ENCODE measurements at places on chromosomes 6 and 20. TPM values are rescaled to one million over a fixed set of nuclear protein-coding genes. Genes with fewer than 3 reads are reported as not detected.

GRCh38 chr20:19588241-19588640 lies 169.8 kb upstream of the RIN2 start:
- DNase-seq, result no peak

DNA sequence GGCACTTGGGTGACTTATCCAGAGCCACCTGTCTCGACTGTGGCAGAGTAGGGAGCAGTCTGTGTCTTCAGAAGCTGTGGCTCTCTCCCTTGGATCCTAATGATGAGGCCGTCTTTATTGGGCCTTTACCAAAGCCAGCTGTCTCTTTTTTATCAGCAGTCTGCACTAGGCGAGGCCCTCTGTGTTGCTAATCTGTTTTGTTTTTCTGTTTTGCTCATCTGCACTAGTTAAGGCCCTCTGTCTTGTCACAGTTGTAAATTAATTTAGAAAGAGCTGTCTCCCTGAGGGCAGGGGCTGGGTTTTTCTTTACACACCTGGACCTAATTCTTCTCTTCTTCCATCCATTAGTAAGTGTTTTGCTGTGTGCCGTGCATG lies 45.0 kb downstream of the CDS2 start:
- DNase-seq, result no peak

GRCh38 chr6:74091136-74091793 lies 395.3 kb downstream of the CD109 start:
- no peak for DNase-seq

GRCh38 chr6:126170978-126171382 lies 168.9 kb upstream of the CENPW start:
- DNase-seq, result no peak

- no peak for DNase-seq
These were observed 32.4 kb upstream of the HINT3 start for GRCh38 chr6:125924169-125924568.

Gene WRNIP1
- total RNA-seq, result 21.7 TPM

Gene DDX43
- total RNA-seq, result 1.3 TPM

GRCh38 chr20:9331707-9332435 lies 182.5 kb upstream of the LAMP5 start:
- DNase-seq, result no peak

DNA sequence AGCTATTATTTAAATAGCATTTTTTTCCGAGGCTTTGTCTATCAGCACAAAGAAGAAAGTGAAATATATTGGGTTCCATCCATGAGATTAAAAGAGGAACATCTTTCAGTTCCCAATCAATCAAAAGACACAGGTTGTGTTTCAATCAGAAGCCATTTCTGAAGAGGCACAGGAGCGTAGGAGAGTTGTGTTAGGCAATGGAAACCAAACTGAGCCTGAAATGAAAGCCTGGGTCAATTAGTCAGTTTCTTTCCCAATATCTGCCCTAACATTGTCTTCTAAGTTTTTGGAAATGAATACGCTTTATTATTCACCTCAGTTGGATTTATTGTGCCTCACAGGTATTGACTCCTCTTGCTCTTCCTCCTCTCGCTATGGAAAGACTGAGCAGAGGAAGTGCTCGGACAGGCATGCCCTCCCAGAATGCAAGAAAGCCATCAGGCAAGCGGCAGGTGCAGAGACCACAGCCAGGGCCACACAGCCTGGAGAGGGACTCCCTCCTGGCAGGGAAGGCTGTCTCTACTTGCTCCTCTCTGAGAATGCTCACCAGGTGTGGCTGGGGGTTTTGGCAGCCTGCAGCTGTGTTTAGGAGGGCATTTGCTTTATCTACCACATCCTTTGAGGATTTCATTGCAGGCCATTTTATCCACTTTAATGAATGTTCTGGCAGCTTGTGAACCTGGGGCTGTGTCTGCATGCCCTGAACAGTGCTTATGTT lies 100.8 kb upstream of the NEDD9 start:
- DNase-seq, result no peak

DNA sequence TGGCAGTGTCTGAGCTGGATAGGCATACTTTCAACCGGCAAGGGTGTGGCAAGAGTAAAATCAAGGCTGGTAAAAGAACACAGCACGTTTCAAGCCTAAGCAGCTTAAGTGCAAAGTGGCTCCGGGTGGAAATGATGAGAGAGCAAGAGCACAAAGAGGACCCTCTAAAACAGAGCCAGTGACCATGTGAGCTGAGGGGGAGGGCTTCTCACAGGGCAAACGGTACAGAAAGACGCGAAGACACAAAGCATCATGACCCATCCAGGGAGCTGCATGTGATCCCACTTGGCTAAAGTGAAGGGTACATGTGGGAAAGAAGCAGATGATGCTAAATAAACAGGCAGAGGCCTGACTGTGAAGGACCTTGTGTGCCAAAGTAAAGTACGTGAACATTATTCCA lies 25.7 kb downstream of the FKBP5 start:
- DNase-seq, result no peak

DNA sequence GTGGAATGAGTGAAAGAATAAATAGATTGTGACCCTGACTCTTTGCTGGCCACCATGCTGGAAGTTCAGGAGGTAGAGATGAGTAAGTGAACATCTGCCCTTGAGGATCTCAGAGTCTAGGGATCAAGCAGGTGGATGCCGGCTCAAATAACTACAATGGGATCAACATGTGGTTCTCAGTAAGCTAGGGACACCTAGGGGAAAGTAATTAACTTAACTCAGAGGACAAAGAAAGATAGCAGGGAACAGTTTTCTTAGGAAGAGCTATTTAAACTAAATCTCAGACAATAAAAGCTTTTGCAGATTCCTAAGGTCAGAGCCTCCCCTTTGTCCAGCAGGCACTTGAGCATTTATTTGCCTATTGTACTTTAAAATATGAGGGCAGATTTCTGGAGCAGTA lies 29.1 kb downstream of the SLC13A3 start:
- DNase-seq, result no peak

Gene COL9A1
- not detected for total RNA-seq

Gene SLA2
- 0.46 TPM for total RNA-seq

DNA sequence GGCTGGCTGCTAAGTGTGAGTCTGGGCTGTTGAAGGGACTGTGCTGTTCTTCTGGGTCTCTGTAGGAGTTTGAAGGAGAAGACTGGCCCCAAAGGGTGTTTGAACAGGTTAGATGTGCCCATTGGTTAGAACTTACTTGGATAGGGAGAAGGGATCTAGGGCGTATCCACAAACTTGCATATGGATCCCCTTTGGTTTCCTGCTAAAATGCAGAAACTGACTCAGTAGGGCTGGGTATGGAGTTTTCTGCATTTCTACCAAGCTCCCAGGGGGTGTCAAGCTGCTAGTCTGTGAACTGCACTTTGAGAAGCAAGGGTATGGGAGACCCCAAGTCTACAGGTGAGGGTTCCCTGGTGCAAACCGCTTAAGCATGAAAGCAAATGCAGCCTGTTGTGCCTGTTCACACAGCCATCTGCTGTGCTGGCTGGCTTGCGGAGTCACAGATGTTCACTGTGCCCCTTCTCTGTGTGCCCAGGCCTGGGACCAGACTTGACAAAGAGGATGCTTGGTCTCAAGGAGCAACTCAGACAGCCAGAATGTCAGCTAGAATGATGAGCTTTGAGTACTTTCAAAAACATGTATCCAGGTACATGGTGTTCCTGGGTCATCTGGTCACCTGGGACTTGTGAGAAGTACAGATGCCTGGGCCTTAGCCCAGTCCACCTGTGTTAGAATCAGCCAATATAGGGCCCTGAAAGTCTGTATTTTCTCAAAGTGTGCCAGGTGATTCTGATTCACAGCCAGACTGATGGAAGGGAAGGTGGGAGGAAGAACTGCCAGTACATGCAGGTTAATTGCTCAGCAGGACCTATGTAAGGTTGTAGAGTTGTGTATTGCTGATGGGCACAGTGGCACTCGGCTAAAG lies 7.4 kb downstream of the PPP1R16B start:
- no peak for DNase-seq

GRCh38 chr6:5786321-5786968 lies 220.3 kb downstream of the NRN1 start:
- no peak for DNase-seq

DNA sequence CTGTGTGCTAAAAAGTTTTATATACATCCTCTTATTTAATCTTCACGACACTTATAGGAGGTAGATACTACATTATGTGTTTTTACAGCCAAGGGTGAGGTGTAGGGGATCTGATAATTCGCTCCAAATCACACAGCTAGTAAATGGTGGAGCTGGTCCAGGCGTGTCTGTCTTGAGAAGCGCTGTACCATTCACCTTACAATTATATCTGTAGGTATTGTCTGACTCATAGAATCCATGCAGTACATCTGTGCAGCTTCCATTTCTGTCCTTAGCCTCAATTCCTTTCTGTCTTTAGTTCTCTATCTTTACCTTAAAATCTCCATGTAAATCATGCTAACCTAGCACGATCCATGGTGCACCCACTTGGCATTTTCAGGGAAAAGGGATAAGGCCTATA lies 120.7 kb downstream of the CARMIL1 start:
- DNase-seq, result no peak

Gene BPI
- total RNA-seq, result 0.14 TPM

Gene FAM217A
- total RNA-seq, result not detected

- no peak for DNase-seq
These were observed 393 bp upstream of the FABP7 start for GRCh38 chr6:122778985-122779661.

DNA sequence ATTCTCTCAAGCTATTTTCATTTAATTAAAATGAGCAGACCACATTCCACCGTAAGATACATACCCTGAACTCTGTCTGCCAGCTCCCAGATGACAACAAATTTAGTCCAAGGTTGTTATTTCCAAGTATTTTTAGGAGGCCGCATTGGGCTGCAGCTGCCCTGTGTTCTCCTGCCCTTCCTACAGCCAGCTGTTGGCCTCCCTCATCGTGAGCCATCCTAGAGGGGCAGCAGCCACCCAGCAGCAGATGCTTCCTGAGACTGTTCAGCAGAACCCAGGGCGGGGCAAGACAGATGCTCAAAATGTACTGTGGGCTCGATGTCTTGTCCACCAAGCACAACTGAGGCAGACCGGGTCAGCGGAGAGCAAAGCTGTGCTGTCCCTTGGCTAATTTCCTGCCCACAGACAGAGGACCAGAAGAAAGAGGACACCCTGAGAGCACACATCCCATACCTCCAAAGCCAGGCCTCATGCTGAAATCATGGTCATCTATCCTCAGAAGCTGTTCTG lies 16.4 kb downstream of the GABRR1 start:
- DNase-seq, result no peak

GRCh38 chr6:17962436-17963031 lies 24.9 kb downstream of the KIF13A start:
- peak; percentile 88 for DNase-seq

GRCh38 chr6:68677058-68677457 lies 42.0 kb downstream of the ADGRB3 start:
- no peak for DNase-seq

Gene B3GAT2
- 0.05 TPM for total RNA-seq

DNA sequence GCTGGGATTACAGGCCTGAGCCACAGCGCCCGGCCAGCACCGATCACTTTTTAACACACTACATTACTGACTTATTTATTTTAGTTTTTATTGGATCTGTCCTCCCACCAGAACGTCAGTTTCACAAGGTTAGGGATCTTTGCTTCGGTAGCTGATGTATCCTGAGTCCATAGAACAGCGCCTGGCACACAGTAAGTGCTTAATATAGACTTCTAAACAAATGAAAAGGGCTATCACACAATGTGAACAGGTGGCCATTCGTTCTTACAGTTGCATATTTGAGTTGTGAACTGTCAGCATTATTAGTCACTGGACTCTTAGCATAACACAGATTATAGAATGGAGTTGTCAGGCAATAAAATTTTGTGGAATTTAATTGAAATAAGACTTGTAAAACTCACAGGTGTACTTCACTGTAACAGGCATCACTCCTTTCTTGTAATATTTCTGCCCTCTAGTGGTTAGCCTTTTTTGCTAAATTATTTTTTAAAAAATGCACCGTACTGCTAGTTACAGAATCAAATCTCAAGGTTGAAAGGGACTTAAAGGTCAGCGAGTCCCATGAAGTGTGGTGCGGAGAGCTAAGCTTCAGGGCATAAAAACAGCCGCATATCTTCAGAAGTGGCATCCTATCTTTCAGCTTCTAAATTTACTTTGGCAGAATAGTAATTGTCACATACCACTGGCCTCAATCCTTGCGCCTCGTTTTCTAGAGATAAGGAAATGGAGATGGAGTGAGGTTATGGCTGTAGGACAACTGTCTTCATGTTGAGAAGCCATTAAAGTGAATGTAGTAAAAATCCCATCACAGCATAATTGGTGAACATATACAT lies 3.4 kb upstream of the TBC1D7 start:
- DNase-seq, result no peak

GRCh38 chr6:56757588-56757984 lies 114.9 kb upstream of the DST start:
- no peak for DNase-seq

DNA sequence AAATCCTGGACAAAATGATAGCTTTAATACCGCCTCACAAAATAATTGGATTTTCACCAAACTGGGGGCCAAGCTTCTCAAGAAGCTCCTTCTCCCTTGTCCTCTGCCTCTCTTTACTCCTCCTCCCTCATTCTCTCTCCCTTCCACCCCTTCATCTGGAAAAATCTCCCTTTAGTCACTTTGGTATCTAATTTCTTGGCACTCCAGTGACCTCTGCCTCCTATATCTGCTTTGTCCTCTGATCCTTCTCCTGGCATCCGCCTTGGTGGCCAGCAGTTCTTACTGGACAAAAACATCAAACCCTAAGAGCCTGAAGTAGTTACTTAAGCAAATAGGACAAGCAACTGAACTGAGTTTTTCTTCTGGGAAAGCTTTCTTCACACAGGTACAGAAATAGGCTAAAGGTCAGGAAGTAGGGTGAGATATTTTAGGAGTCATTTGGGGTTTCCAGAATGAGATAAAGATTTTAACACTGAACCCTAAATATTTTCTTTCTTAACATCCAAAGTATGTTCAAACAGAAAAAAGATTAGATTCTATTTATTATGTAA lies 220.7 kb downstream of the ARHGAP18 start:
- no peak for DNase-seq

Gene LST1
- 24.8 TPM for total RNA-seq

Gene EBF4
- total RNA-seq, result 11.1 TPM

Gene PDE7B
- 5.9 TPM for total RNA-seq

Gene BACH2
- total RNA-seq, result 4.5 TPM

Gene FAM209A
- total RNA-seq, result 0.43 TPM

Gene NKAIN4
- total RNA-seq, result not detected

Gene ZCCHC3
- total RNA-seq, result 10.1 TPM
